ENCODE measurements at places on chromosomes 2 and 18.

- DNase-seq = no peak
Measured at GRCh38 chr2:11042841-11043240, 112.4 kb upstream of the SLC66A3 start.

- DNase-seq = no peak
Measured at GRCh38 chr2:38254796-38255195, 122.3 kb downstream of the ATL2 start.

DNA sequence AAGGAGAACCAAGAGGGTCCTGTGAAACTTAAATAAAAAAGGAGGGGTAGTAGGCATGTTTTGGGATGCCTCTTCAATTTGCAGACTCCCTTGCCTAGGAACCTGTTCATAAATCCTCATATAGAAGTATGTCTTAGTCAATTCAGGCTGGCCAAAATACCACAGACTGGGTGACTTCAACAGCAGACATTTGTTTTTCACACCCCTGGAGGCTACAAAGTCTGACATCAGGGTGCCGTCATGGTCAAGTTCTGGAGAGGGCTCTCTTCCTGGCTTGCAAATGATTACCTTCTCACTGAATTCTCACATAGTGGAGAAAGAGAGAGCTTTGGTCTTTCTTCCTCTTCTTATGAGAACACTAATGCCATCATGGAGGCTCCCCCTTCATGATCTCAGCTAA lies 4.1 kb upstream of the TCF4 start:
- DNase-seq = no peak

DNA sequence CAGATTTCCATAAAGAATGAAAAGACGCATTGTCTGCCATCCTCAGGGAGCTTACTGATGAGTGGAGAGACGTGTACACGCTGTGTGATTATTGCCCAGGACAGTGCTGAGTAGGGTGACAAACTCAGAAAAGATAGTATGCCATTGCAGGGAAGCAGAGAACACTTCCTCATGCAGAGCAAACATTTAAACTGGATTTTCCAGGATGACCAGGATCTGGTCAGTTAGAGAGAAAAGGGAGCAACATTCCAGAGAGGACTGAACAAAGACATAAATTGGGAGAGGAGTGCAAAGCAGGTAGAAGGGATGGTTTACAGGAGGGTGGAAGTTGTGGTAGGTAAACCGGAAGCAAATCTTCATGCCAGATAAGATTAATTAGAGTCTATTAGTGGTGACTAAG lies 2.3 kb downstream of the SLC9A2 start:
- no peak for DNase-seq

- no peak for DNase-seq
Measured at GRCh38 chr2:142974288-142975024, 97.0 kb downstream of the KYNU start.

- no peak for DNase-seq
Measured at GRCh38 chr18:8174771-8175170, 434.5 kb upstream of the RAB12 start.

DNA sequence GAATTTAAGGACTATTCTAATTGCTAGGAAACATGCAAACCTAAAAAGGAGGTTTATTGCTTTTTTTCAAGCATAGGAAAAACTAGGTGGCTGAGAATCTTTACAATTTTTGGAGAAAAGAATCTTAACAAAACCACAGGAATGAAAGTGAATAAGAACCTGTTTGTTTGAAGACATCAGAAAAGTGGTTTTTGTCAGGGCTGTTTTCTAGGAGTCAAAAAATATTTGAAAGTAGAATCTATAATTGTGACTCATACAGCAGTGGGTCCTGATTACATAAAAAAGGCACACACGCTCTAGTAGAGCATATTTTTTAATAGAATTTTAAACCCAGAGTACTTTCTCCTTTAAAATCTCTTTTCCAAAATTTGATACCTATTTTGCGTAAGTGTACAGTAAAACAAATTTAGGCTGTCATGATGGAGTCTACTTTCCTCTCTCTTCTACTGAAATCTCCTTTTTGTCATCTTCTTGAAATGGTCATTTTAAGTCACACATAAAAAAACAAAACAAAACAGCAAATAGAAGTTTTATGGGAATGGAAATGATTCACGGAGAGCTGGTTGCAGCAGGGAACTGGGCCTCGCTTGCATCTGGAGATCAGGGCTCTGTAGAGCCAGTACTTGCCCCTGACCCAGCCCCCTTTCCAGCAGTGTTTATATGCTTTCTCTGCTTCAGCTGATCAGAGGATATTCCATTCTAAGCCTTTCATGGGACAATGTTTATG lies 59.1 kb upstream of the PELI1 start:
- DNase-seq = peak; percentile 57

GRCh38 chr18:46336278-46337111 lies 232.3 kb downstream of the HAUS1 start:
- no peak for DNase-seq

GRCh38 chr18:30333310-30333709 lies 709.2 kb downstream of the DSC3 start:
- no peak for DNase-seq

GRCh38 chr18:73980289-73980979 lies 167.2 kb downstream of the FBXO15 start:
- DNase-seq = peak; percentile 11

GRCh38 chr2:237134321-237135230 lies 48.9 kb downstream of the COPS8 start:
- DNase-seq = no peak

DNA sequence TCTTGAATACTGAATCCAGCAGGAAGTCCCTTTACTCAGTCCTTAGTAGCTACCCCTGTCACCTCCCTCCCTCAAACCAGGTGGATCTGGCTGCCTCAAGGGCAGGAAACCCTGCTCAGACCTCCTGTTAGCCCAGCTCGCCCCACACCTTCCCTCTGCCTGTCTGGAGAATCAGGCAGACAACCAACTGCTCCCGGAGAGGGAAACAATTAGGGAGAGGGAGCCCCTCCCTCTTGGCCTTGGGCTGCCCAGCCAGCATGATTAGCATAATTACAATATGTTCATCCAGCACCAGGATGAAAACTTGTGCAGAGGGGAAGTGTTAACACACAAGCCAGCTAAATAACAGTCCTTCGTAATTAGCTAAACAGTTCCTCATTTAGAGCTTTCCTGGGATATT lies 185.5 kb downstream of the C1D start:
- no peak for DNase-seq

- DNase-seq = no peak
Measured at GRCh38 chr2:187890690-187891089, 336.5 kb upstream of the TFPI start.

DNA sequence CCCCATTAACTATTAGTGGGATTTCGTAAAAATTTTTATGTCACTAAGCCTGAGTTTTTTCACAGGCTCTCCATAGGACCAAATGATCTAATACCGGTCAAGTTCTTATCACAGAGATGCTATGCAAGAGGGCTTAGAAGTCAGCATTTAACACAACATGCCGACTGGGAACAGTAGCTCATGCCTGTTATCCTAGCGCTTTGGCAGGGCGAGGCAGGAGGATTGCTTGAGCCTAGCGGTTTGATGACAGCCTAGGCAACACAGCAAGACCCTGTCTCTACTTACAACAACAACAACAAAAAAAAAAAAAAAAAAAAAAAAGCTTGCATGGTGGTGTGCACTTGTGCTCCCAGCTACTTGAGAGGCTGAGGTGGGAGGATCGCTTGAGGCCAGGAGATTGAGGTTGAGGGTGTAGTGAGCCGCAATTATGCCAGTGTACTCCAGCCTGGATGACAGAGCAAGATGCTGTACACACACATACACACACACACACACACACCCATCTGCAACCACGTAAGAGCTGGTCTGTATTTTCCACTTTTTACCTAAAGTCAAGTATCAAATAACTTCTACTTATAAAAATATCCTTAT lies 67.6 kb upstream of the FAM124B start:
- no peak for DNase-seq

GRCh38 chr2:10289891-10290290 lies 12.8 kb upstream of the HPCAL1 start:
- no peak for DNase-seq

DNA sequence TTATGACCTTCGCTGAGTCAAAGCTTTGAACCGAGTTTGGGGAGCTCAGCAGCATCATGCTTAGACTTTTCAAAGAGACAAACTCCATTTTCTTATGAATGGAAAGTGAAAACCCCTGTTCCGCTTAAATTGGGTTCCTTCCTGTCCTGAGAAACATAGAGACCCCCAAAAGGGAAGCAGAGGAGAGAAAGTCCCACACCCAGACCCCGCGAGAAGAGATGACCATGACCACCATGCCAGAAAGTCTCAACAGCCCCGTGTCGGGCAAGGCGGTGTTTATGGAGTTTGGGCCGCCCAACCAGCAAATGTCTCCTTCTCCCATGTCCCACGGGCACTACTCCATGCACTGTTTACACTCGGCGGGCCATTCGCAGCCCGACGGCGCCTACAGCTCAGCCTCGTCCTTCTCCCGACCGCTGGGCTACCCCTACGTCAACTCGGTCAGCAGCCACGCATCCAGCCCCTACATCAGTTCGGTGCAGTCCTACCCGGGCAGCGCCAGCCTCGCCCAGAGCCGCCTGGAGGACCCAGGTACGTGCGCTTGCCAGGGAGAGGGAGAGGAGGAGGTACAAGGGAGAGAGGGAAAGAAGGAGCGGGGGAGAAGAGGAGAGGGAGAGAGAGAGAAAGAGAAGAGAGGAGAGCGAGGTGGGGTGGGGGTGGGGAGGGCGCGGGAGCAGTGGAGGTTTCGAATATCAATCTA lies at the start of gene DLX1:
TSS of gene DLX1 (plus strand) at position 48 of the 700 bp plus-strand sequence. CDS start at position 219, 171 bp downstream.
- DNase-seq = no peak

DNA sequence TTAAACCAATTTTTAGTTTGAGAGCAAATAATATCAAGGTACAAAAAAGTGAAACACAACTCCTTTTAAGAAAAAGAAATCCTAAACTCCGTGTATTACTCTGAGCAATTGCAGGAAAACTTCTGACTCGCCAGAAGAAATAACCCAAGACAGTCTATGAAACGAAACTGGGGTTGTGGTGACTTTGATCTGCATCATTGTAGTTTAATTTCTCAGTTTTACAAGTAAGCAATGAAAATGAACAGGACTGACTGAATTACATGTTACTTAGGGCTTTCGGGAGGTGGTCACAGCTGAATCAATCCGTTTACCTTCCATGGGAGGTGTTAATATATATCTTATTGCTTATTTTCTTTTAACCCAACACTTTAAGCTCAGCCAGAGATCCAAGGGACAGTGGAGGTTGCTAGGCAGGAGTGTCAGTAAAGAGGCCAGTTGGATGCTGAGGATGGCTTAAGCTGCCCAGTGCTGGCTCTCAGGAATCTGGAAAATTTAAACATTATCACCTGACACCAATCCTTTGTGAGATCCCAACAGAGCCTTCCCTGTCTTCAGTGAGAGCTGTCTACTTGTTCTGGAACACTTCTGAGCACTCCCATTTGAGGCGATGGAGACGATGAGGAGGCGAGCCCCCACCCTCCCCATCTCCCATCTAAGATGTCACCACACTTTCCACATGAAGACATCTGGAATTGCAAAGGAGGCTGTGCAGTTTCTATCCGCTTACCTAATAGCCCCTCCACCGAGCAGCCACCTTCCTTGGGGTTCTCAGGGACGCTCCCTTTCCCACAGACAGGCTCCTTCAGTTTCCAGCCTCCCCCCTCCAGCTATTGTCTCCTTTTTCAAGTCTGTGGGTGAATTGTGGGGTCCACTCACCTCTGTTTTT lies 3.6 kb upstream of the RAB31 start:
- DNase-seq = no peak

GRCh38 chr18:79517341-79517740 lies 121.6 kb downstream of the NFATC1 start:
- DNase-seq = no peak

GRCh38 chr2:48070415-48070814 lies 164.1 kb upstream of the FBXO11 start:
- DNase-seq = no peak

DNA sequence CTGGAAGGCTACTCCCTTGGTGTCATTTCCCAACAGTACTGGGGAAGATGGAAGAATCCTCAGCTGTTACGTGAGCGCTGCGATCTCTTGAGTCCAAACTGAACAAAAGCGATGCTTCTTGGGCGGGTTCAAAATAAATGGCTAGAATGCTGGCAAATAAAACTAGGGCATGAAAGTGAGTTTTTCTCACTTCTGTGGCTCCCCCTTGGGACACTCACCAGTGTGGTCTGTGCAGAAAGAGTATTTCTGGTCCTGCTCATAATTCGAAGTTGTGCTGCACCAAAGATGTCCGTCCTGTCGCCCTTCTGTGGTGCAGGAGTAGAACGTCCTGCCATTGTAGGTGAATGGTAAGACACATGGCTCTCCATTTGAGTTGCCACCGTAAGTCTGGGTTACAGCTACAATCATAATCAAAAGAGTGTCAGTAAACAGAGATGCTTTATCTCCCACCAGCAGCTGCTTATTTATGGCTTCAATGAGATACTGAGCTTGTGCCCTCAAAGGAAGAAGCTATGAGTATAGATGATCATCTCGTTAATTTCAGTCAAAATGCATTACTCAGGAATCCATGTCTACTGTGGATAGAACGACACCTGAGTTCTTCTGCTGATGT lies 11.8 kb downstream of the FN1 start:
- DNase-seq = no peak

DNA sequence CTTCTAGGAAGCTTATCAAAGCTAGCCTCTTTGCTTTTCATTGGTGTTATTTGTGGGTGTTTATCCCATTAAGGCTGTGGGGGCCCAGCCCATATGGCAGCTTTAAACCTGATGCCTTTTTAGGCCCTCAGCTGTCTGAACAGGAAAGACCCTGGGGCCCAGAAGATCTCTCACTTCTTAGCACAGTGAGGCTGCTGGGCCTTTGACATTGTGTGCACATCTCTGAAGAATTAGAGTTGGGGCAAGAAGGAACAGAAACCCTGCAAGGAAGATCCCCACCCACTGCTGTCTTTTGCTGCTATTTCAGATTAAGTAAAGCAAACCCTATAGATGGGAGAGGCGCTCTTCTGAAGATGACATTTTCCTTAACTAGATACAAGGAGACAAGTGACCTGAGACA lies 250.0 kb downstream of the SMAD2 start:
- no peak for DNase-seq

- DNase-seq = peak; percentile 7
Measured at GRCh38 chr2:179898873-179899272, 37.5 kb upstream of the ZNF385B start.

DNA sequence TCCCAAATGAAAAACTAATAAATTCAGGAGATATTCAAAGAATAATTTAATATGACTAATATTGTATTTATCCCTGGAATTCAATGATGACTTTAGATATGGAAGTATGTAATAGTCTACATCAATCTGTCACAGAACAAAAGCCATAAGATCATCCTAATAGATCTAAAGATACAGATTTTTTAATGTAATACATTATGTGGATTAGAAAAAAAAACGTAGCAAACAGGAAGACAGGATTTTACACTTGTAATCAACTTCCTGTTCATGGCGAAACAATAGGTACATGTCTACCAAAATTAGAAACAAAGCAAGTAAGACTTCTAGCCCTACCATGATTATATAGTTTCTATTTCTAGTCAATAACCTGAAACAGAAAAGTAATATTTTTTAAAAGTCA lies 192.2 kb downstream of the TTC32 start:
- no peak for DNase-seq

DNA sequence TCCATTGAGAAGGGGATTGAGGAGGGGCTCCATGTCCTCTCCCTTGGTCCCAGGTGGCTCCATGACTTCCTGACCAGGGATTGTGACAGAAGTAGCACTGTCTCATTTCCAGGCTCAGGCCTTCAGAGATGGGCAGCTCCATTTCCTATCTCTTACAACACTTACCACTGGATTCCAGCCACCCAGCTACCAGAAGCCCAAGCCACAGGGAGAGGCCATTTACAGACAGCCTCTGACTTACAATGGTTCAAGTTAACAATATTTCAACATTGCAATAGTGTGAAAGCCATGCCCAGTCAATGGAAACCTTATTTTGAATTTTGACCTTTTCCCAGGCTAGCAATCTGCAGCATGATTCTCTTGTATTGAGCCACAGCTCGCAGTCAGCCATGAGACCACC lies 164.9 kb upstream of the AGAP1 start:
- DNase-seq = no peak

GRCh38 chr18:79587779-79588635 lies 91.6 kb upstream of the CTDP1 start:
- no peak for DNase-seq
